ENCODE measurements at places on chromosomes 11 and 22. TPM values are rescaled to one million over a fixed set of nuclear protein-coding genes. Genes with fewer than 3 reads are reported as not detected.

The RAB39A gene
- total RNA-seq: not detected

The NR1H3 gene
- total RNA-seq: 11.3 TPM

The GGTLC3 gene
- not detected for total RNA-seq

The APOL5 gene
- total RNA-seq: not detected

The UCP3 gene
- 0.32 TPM for total RNA-seq

The OR51I1 gene
- total RNA-seq: not detected

The SERHL2 gene
- total RNA-seq: 0.36 TPM

The PDGFB gene
- total RNA-seq: 3.9 TPM

The SPON1 gene
- total RNA-seq: 0.24 TPM

The RIBC2 gene
- total RNA-seq: 6.2 TPM

The OR5L1 gene
- total RNA-seq: not detected

The OR2D2 gene
- total RNA-seq: not detected

The MUC6 gene
- total RNA-seq: not detected

The PES1 gene
- total RNA-seq: 96.7 TPM

The PTGDR2 gene
- 0.14 TPM for total RNA-seq

The FERMT3 gene
- total RNA-seq: 176 TPM

The ASCL2 gene
- not detected for total RNA-seq

The OR51F2 gene
- not detected for total RNA-seq

The CDC45 gene
- 86.3 TPM for total RNA-seq

The OR56A1 gene
- total RNA-seq: not detected

The CDKN1C gene
- total RNA-seq: 0.17 TPM

The CYP2D6 gene
- 1.4 TPM for total RNA-seq

The OVOL1 gene
- total RNA-seq: not detected

The ELFN2 gene
- total RNA-seq: 0.79 TPM

The SPINDOC gene
- total RNA-seq: 15.3 TPM

The NELL1 gene
- not detected for total RNA-seq

The CDC42BPG gene
- total RNA-seq: 0.32 TPM

The CLMP gene
- 0.14 TPM for total RNA-seq

The FDXACB1 gene
- 3.4 TPM for total RNA-seq

The PATE2 gene
- total RNA-seq: not detected

The CST6 gene
- total RNA-seq: not detected

All from activated naive CD4-positive, alpha-beta T cell treated with anti-CD3 and anti-CD28 coated beads for 36 hours (primary cell).